ENCODE measurements at places on chromosomes 6 and 20.

DNA sequence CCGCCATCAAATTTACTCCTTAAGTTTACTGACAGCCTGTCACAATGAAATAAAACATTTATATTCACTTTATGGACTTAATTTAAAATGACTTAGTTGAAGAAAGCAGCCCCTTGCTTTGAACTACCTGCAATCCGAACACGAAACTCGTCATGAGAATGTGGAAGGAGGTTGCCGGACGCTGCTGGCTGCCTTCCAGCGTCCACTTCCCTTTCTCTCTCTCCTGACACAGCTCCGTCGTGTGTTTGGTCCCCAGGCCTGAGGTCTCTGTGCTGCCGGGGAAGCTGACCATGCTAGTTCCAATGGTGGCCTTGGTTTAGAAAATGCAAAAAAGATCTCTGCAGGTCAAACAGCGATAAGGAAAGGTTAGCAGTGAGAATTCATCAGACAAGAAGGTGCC lies 519.7 kb downstream of the CDH26 start:
- DNase-seq, result no peak

DNA sequence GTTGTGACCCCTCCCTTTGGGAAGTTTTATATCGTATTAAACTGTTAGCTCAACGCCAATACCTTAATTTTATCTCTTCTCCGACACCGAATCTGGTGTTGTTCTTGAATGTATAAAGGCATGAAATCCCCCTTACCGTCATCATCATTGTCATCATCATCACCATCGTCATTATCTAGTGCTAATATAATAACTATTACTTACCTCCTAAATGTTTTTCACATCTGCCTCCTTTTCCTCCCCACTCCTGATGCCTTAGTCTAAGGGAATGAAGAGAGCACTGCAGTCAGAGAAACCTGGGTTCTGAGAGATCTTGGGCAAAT lies 677 bp upstream of the ZBTB24 start:
- DNase-seq, result no peak

GRCh38 chr6:164665328-164665727 lies 644.1 kb downstream of the C6orf118 start:
- no peak for DNase-seq

DNA sequence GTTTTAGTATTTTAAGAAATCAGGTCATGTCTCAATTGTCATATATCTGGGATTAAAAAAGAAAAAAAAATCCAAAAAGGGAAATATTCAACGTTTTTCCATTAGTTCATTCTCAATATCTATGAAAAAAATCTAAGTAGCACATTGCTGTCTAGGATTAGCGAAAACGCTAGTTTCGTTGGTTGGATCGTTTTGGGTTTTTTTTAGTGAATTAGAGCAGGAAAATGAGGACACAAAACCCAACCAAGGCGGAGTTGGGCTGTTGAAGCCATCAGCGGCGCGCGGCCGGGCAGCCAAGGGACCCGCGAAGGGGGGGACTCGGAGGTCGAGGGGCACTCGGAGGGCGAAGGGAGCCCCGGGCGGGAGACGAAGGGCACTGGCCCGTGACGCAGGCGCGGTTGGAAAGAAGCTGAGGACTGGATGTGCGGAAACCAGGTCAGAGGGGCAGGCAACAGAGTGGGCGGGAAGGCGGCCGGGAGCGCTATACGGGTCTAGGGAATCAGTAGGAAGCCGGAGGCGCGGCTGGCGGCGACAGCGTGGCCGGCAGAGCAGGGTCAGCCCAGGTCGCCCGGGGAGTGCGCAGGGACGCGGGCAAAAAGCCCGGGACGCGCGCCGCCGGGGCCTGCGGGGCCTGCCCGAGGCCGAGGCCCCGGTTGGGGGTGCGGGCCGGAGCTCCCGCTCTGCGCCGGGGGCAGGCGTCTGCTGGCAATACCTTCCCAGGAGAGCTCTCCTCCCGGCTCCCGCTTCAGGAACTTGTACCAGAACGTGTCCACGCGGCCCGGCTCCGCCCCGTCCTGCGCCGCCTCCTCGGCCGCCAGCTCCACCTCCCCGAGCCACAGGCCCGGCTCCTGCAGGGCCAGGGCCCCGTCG lies 599 bp downstream of the EPM2A start:
- peak; percentile 49 for DNase-seq

DNA sequence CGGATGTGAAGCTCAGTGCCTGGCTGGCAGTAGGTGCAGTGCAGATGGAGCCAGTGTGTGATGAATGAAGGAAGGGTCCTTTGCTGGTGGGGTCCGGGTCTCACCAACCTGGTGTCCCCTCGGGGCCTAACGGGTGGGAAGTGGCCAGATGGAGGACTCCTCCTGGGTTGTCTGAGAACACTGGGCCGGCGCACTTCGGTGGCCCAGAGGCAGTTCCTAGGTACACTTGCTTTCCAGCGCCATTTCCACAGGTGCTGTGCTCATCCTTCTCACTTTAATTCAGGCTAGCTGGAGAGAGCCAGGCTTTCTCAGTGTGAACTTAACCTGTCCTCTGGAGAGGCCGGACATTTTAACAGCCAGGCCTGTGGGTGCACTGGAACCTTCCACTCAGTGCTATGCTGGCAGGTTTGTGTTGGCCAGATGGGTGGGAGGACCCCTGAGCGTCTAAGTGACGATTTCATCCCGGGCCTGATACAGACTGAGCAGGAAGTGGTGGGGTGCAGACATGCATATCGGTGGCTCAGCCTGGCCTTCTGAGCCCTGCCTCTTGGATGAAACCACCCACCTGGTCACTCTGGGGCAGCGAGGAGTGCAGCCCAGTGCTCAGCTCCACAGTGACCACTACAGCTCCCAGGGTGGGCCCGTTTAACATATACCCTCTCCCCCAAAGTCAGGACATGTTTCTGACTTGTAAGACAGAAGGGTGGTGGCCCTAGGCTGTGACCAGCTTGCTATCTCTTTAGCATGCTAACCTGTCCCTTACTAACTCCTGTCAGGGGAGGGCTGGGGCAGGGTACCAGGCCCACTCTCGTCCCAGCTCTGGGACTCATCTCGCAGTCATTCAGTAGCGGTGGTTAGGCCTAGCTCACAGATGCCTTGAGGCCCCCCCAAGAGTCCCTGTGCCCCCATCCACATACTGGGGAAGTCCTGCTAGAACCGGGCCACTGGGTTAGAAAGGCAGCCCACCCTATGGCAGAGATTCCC lies 8.2 kb upstream of the PYGB start:
- no peak for DNase-seq

DNA sequence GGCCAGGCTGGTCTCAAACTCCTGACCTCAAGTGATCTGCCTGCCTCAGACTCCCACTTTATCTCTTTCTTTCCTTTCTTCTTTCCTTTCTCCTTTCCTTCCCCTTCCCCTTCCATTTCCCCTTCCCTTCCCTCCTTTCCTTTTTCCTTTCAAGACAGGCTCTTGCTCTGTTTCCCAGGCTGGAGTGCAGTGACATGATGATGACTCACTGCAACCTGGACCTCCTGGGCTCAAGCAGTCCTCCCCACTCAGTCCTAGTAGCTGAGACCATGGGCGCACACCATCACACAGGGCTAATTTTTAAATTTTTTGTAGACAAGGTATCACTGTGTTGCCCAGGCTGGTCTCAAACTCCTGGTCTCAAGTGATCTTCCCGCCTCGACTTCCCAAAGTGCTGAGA lies 377.6 kb upstream of the ZFP64 start:
- DNase-seq, result no peak

- no peak for DNase-seq
These were observed 155.1 kb upstream of the MMS22L start for GRCh38 chr6:97438011-97438671.

DNA sequence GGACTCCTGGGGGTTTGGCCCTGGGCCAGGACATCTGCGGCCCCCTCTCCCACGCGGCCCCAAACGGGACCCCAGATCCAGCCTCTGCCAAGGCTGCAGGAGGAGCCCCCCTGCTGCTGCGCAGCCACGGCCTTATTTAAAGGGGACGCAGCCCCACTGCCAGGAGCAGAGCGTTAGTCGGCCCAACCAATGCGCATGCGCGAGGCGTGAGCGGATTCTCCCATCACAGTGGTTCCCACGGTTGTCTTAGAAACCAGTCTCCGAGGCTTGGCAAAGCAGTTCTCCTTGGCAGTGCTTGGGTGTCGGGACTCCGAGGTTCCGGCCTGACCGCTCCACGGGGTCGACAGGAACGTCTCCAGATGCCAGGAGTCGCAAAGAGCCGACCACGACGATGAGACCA lies 288.3 kb upstream of the ZNF337 start:
- peak; percentile 7 for DNase-seq

DNA sequence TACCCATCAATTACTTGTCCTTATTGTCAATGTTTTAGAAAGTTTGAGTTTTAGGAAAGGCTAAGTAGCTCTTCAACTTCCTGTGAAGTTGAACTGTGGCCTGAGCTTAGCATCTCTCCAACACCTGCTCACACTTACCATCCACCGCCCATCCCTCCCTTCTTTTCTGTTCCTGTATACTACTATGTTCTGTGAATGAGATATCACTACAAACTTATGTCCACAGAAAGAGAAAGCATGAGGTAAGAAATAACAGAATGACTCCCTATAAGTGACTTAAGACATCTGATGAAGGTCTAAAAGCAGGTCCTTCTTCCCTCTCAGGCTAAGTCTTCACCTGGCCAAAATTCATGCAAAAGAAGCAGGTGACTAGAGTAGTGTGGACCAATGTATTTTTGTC lies 246.3 kb upstream of the PREP start:
- DNase-seq, result no peak

DNA sequence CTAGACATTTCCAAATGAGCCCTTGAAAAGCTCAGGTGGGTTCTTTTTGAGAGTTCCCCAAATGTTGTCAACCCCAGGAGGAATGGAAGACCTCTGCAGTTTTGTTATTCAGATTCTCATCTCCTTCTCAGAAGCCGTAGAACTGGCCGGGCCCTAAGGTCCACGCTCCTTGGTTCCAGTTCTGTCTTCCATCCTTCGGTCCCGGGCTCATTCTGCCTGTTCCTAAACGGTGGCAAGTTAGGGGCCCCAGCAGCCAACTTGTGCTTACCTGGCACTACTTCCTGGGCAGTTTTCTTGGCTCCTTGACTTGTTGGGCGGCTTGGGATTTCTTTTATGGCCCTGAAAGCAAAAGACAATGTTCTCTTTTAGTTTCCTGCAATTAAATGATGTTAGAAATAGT lies 6.4 kb downstream of the ESR1 start:
- DNase-seq, result no peak

DNA sequence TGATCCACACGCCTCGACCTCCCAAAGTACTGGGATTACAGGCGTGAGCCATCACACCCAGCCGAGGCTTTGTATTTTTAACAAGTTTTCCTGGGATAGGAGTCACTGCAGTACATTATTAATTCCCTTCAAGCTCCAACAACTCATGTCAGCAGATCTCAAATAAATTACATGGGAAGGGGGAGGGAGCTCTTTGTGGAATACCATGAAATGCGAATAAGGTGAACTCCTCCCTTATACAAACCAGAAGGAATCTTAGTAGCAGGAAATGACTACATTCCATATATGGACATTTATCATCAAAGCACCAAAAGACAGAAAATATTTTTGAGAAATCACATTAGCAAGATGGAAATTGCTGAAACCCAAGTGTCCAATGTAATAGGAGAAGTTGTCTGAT lies 2.9 kb downstream of the GSS start:
- DNase-seq, result no peak

DNA sequence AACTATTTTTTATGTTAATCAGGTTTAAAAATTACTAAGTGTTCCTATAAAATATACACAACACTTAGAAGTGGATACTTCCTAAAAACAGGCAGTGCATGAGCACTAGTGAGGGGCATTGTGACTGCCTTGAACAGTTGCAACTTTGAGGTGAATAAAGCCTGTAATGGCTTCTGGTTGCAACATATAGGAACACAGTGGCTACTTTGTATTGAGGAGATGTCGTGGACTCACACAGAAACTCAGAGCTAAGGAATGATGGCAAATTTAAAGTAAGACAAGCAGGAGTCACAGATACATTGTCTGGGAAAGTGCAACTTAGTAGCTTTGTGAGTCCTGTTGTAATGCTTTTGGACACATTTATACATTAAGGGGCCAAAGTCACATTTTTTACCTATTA lies 861 bp upstream of the HLA-A start:
- DNase-seq, result no peak

GRCh38 chr6:125906158-125906998 lies 50.2 kb upstream of the HINT3 start:
- DNase-seq, result peak; percentile 27

DNA sequence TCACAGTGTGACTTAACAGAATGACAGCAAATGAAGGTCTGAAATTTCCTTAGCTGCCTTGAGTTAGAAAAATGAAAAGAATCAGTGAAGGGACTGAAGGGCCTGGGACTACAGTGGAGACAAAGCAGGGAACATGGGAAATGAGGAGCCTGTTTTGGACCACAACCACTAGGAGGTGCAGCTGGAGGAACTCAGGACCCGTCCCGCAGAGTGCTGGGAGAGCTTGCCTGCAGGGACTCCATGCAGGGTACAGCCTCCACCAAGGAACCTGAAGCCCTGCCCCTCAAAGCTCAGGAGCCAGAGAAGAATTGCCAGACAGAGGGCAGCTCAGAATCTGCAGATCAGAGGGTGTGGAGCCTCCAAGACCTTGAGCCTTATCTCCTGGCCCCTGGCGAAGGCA lies 50.7 kb downstream of the LRFN2 start:
- no peak for DNase-seq

- no peak for DNase-seq
These were observed 2.8 kb downstream of the UQCC2 start for GRCh38 chr6:33708516-33709204.

GRCh38 chr6:138025528-138025978 lies 81.7 kb downstream of the PERP start:
- DNase-seq, result no peak

GRCh38 chr6:82245376-82245775 lies 2.2 kb downstream of the IBTK start:
- no peak for DNase-seq

GRCh38 chr6:27157459-27158315 lies 89.8 kb upstream of the PRSS16 start:
- no peak for DNase-seq

GRCh38 chr6:128389820-128390534 lies 130.4 kb downstream of the PTPRK start:
- no peak for DNase-seq

GRCh38 chr20:41524980-41525613 lies 93.1 kb downstream of the CHD6 start:
- no peak for DNase-seq

GRCh38 chr20:63405102-63405730 lies 44.1 kb upstream of the CHRNA4 start:
- DNase-seq, result no peak

GRCh38 chr6:8082954-8083858 lies 19.0 kb upstream of the BLOC1S5 start:
- no peak for DNase-seq

DNA sequence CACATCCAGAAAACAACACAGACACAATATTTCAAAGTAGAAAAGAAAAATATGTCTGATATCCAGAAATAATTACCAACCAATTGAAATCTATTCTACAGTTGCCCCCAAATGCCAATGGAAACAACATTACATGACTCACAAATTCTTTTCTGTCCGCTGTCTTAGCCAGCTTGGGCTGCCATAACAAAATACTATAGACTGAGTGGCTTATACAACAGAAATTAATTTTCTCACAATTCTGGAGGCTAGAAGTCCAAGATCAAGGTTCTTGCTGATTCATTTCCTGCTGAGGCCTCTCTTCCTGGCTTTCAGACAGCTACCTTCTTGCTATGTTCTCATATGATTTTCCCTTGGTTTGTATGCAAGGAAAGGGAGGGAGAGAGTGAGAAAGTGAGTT lies 698.1 kb downstream of the DHX35 start:
- no peak for DNase-seq

GRCh38 chr6:106446287-106446885 lies 85.9 kb downstream of the CRYBG1 start:
- no peak for DNase-seq

All from stimulated activated CD4-positive, alpha-beta T cell treated with anti-CD3 and anti-CD28 coated beads, Interleukin-1b, Interleukin-23, amount 100 ng/mL, for 1 hour (primary cell).